ENCODE measurements at places on chromosomes 11 and 22.

DNA sequence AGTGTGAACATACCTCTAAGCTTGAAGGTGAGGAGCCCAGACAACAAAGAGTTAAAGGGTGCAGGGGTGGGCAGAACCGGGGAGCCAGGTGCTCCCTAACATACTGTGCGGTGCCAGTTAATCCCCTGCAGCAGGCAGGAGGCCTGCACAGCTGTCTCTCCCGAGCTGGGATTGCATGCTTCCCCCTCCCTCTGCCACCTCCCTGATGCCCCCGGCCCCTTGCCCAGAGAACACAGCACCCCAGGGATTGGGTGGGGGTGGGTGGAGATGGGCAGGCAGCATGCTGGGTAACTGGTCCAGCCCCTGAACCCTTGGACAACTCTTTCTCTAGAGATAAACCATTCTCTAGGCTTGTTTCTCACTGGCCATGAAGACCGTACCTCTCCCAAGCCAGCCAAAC, 67.7 kb upstream of the MYOD1 start:
- no peak for DNase-seq

DNA sequence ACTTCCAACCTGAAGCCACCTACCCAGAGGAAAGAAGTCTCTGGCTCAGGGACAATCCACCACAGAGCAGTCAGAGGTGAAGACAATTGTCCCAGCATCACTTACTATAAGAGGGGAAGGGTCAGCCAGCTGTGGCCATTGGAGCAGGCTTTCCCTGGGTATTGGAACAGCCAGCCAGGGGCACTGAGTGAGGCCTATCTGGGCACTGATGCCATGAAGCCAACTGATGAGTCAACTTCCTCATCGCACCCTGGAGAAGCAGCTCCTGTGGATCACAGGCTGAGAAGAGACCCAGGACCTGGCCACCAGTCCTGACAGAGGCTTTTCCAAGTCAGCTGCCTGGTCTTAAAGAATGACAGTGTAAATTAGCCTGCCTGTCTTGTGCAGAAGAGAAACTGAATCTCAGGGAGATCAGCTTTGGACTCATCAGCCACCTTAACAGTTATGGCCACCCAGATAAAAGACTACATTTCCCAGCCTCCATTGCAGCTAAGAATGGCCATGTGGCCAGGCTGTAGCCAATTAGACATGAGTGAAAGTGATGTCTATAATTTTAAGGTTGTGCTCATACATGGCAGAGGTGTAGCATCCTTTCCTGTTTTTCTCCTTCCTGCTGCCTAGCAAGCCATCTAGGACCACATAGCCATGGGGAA, 19.0 kb downstream of the CHST1 start:
- DNase-seq: no peak

DNA sequence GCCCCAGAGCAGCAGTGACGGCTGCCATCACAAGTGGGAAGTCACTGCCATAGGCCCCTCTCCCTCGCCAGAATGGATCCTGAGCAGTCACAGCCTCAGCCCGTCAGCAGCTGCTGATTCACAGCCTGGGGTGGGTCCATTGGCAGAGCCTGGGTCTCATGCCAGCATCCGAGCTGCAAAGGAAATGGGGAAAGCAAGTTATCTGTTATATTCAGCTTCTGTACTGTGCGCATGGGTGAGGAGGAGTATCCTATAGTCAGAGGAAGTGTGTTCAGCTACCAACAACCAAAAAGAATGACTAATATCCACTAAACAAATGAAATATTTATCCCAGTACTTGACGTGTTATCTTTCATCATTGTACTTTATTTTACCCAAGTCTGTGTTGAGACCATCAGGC, 119.7 kb downstream of the RCN1 start:
- DNase-seq: no peak

- DNase-seq: no peak
Observed at GRCh38 chr11:5336331-5336730, 7.0 kb downstream of the OR51B5 start.

GRCh38 chr11:96185220-96185768, 157.7 kb downstream of the MAML2 start:
- no peak for DNase-seq

DNA sequence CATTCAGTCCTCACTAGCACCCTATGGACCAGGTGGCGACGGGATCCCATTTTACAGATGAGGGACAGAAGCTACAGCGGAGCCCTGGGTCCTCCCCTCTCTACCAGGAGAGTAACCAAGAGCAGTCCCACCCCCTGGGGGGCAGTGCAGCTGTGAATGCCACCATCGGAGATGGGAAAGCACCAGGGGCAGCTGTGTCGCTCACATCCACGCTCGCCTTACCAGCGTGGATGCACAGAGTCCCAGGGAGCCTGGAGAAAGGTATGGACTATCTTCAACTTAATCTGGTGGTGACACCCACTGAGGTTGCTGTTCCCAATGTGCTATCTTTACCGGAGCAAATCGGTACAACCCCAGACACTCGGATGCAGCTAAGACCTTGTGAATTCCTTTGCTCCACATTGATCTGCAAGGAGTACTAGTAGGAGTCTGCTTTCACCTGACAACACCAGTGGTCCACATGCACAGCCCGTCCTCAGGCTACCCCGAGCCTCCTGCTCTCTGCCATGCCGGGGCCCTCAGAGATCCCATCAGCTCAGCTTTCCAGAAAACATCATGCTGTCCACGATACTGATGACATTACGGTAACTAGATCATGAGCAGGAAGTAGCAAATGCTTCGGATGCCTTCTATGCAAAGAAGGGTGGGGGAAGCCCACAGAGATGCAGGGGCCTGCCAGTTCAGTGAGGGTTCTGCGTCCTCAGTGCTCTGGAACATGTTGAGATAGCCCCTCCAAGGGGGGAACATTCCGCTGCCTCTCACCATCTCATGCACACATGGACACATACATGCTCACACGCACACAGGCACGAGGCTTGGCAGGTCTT, 126.0 kb downstream of the CTTN start:
- no peak for DNase-seq

DNA sequence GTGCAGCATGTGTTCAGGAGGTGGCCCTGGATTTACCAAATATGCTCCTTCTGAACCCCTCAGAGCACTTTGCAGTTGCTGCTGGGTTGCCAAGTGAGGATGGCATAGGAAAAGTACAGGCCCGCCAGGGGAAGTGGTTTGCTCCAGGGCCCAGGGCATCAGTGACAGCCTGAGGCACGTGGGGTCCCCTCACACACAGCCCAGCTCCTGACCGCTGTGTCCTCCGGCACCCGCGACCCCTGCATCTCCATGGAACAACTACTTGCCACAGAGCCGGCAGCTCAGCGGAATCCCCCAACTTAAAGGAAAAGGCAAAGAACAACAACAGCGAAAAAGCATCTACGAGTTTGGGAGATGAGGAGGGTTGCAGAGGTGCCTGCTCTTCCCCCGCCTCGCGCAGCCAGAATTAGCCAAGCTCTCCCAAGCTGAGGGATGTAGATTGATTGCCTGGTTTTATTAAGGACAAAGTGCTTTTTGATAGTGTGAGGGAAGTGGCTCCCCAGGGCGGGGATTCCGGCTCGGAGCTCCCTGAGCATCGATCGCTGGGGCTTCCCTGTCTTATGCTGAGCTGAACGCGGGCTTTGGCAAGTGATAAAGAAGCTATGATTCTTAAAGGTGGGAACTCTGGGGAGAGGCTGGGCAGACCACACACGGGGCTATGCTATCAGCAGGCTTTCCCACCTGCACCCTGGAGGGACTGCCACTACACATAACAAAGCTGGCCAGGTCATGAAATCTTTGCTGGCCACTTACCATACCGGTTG, 174.5 kb downstream of the CEP164 start:
- DNase-seq: no peak

DNA sequence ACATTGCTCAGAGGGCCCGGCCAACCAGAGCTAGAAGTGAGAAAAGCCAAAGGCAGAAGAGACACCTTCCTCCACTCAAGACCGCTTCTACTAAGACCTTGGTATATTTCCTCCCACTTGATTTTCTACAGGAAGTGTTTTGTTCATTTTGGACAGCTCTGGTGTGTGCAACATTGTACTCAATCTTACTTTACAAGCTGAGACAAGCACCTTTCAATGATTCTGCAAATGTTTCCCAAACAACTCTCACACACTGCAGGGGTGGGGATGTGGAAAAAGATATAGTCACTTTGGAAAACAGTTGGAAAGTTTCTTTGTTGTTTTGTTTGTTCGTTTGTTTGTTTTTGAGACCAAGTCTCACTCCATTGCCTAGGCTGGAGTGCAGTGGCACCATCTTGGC, 15.7 kb downstream of the MYO18B start:
- no peak for DNase-seq

GRCh38 chr11:95058621-95059020, 8.1 kb upstream of the SRSF8 start:
- no peak for DNase-seq

DNA sequence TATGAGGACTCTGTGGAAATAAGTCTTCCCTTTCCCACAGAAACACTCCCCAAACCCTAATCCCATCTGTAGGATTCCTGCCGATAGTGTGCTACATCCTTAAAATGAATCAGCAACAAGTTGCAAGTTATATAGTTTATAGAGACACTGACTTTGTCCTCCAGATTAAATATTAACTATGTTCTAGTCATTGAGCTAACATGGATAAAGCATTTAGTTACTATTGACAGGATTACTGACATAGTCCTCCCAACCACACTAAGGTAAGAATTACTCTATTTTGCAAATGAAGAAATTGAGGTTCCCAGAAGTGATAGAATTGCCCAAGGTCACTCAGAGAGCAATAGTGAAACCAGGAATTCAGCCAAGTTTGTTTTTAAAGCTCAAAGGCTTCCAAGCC, 1.9 kb downstream of the OR52M1 start:
- no peak for DNase-seq
